Left cardiac atrium (tissue), 4 donors: ENCODE measurements at places on chromosomes 1 and 21.

DNA sequence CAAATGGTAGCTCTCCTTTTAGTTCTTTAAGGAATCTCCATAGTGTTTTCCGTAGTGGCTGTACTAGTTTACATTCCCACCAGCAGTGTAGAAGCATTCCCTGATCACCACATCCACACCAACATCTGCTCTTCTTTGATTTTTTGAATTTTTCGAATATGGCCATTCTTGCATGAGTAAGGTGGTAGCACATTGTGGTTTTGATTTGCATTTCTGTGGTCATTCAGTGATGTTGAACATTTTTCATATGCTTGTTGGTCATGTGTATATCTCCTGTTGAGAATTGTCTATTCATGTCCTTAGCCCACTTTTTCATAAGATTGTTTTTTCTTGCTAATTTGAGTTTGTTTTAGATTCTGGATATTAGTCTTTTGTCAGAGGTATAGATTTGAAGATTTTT lies 84.6 kb upstream of the B3GALT2 start:
- DNase-seq: no peak

GRCh38 chr1:41582851-41583657 lies 98.6 kb upstream of the EDN2 start:
- DNase-seq: no peak

DNA sequence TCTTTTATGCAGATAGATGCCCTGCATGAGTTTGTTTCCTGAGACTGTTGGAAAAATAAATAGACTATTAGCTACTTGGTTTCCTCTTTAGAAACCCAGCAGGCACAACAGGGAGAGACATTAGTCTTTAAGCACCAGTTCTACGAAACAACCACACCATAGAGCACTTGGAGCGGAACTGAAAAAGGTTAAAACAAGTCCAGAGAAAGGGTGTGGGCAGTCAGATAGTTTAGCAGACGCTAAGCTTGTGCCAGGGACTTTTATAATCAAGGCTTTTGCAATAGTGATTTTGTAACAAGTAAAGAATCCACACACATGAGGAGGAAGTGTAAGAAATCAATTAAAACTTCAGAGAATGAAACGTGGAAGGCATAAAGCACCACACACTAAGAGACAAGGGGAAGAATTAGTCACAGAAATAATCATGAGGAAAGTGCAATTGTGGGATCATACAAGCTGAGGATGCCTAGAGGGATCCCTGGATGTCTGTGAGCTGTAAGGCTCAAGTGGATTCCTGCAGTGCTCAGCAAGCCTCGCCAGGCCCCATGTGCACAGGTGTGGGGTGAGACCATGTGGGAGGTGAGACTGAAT lies 37.8 kb upstream of the TLR5 start:
- no peak for DNase-seq

DNA sequence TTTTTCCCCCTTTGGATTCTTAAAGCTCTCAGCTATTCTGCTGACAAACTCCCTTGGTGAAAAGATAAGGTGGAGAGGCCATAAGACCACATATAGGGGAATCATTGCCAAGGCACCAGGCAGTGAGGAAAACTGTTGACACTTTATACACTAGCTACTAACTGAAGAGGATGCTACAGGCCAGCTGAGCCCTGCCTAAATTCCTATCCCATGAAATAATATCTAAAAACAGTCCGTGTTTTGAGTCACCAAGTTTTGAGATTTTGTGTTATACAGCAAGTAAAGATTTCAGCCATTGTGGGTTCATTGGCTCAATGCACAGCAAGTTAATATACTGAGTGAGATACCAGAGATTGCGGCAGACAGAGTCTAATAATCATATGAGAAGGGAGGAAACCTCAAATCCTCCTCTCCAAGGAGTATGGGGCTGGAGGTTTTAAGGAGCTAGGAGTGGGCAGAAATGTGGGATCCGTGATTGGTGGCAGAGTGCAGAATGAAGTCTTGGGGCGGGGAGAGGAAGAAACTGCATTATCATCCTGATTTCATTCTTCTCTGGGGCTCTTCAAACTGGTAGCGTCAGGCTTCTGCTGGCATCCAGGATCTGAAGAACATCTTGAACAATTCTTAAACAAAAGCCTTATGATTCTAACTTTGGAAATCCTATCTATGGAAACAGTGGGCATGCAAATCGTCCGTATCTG lies 9.2 kb downstream of the CLDN8 start:
- DNase-seq: no peak
